ENCODE measurements at places on chromosomes 13 and 19.

DNA sequence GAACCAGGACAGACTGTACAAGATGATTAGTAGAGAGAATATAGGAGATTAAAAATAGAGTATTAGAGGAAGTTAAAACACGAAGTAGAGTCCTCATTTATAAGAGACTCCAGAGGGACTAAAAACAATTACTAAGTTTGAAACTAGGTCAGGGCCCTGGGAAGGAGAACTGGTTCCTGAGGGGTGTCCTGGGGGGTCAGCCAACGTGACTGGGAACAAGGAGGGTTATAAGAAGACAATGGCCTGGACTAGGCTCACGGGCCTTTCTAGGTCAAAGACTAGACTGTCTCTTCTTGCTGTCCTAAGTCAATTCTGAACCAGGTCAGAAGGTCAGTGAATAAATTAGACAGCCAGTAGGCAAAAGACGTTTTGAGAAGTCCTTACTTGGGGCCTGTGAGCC, 165.3 kb downstream of the IER2 start:
- DNase-seq = no peak

- no peak for DNase-seq
Measured at GRCh38 chr13:39279077-39279476, 240.8 kb downstream of the NHLRC3 start.

DNA sequence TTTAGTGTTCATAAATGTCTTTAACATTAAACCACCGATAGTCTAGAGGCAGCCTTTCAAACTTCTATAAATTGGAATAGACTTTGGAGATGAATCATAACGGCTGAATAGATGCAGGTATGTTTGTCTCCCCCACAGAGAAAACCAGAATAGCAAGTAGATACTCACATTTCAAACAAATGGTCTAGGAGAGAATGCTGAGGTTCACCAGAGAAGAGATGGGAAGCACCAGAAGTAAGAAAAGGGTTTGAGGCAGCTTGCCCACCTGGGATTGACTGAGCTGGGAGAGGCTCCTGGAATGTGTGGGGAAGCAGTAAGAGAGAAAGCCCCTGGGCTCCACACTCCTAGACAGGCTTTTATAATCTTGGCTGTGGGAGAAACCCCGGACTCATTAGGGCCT, 6.4 kb downstream of the IGFL3 start:
- no peak for DNase-seq

- DNase-seq = no peak
Measured at GRCh38 chr19:38310986-38311385, 4.8 kb downstream of the YIF1B start.

DNA sequence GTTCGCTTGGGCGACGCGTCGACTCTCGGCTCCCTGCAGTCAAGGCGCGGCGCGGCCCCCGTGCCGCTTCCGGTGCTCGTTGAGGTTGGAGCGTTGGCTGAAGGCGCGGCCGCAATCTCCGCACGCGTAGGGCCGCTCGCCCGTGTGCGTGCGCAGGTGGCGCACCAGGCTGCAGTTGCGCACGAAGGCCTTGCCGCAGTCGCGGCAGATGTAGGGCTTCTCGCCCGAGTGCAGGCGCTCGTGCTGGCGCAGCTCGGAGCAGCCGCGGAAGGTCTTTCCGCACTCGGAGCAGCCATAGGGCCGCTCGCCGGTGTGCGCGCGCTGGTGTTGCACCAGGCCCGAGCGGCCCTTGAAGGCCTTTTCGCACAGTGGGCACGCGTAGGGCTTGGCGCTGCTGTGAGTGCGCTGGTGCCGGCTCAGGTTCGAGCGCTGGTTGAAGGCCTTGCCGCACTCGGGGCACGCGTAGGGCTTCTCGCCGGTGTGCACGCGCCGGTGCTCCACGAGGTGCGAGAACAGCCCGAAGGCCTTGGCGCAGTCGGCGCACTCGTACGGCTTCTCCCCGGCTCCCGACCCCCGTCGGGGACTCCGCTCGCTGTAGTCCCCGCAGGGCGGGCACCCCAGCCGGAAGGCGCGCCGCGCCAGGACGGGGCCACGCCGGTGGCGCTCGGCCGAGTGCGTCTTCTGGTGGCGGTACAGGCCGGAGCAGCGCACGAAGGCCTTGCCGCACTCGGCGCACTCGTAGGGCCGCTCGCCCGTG, 5.3 kb upstream of the ZNF497 start:
- no peak for DNase-seq

DNA sequence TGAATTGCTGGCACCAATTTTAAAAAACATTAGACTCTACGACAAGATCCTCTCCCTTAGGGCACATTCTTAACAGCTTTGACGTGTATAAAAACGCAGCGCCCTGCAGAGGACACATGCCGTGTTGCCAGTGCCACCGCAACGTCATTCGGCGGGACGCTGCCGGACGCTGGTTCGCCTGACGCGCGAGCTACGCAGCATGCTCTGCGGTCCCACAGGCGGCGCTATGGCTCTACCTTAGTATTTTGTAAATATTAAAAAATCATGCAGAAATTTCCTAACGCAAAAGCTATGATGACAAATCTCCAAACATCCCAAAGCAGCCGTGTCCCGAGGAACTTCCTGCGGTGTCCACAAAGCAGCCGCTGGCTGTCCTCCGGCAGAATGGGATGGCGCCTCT, 4.2 kb upstream of the ADPRHL1 start:
- no peak for DNase-seq

DNA sequence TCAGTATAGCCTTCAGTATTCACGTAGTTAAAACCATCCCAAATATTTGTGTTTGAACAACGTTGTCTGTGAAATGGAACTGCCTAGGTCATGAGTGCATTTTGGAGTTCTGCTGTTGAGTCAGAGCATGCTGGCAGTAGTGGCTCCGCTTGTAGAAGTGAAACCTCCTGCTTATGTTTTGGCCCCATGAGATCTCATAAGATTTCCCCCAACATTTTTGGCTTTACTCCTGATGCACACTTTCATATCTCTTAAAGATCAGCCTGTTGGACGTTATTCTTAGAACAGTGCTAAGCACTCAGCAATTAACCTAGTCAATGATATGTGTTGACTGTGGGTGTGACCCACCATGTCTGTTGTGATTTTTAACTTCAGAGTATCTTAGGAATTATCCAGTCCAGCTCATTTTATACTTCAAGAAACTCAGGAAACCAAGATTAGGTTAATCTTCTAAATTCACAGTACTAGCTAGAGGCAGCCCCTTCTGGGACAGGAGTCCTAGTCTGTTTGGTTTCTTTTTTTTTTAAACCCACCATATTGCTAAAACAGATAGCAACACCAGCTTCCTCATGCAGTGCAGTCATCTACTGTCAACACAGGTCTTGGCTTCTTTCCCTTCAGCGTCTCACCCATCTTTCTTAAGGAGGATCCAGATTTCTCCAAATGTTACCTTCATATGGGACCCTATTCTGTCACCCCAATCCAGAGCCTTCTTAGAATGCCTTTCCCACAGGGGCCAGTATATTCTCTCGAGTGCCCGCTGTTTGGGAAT, 26.2 kb downstream of the RAP2A start:
- peak; percentile 7 for DNase-seq

GRCh38 chr19:495402-496111, 729 bp upstream of the MADCAM1 start:
- DNase-seq = peak; percentile 57

GRCh38 chr19:46841458-46842083, 9.1 kb downstream of the AP2S1 start:
- no peak for DNase-seq

GRCh38 chr19:22918221-22918620, 84.8 kb downstream of the ZNF728 start:
- no peak for DNase-seq

GRCh38 chr13:95304453-95304852, 3.2 kb upstream of the ABCC4 start:
- DNase-seq = no peak

DNA sequence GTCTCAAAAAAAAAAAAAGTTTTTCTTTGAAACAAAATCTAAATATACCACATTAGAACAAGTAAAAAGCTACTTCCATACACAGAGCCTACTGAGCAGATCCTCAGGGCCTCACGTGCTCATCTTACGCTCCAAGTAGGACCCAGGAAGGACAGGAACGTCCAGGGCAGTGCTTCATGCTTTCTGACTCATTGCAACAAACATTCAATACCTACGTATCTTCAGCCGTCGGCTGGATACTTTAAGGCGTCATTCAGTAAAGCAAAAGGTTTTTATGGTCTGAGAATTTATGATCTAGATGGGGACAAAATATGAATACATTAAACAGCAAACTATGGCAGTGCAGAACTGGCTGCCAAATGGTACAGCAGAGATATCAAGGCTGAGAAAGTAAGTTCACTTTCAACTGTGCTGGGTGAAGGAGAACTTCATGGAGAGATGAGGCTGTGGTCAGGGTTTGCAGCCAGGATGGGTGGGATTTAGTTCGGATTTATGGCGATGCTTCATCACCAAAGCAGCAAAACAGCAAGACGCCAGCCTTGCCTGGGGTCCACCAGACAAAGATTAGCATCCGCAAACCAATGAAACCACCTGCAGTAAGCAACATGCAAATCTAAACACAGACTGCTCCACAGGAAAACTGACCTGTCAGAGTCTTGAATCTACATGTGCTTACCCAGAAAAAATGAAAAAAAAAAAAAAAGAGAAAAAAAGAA, 20.5 kb downstream of the CARS2 start:
- DNase-seq = no peak

GRCh38 chr19:51147663-51148062, 5.6 kb downstream of the SIGLEC7 start:
- DNase-seq = no peak

GRCh38 chr13:30466358-30466714, 600 bp upstream of the HMGB1 start:
- no peak for DNase-seq

GRCh38 chr13:75418186-75418843, 63.7 kb downstream of the TBC1D4 start:
- no peak for DNase-seq

DNA sequence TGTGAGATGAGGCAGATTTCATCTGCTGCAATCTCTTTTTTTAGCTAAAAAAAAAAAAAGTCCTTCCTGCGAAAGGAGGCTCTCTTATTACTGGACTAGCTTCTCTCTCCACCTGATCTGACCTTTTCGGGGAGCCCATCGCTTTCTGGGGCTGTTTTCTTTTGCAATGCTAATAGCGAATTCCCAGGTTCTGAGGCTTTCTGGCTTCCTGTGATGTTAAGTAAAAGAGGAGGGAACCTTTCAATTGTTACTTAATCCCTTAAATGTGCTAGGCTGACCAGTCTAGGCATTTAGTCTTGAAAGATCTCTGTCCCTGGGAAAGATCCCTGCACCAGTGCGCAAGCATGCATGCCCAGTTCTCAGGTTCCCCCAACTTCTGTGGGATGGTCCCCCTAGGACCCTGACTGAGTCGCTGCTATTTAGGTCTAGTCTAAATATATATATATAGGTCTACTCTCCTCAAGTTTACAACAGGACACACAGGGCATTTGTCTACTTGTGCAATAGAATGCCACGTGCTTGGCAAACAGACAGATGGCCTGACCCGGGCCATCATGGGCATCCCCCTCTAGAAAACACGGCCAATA, 224.7 kb downstream of the ZNF536 start:
- DNase-seq = no peak

- DNase-seq = no peak
Measured at GRCh38 chr19:13670846-13671245, 93.5 kb upstream of the MRI1 start.

DNA sequence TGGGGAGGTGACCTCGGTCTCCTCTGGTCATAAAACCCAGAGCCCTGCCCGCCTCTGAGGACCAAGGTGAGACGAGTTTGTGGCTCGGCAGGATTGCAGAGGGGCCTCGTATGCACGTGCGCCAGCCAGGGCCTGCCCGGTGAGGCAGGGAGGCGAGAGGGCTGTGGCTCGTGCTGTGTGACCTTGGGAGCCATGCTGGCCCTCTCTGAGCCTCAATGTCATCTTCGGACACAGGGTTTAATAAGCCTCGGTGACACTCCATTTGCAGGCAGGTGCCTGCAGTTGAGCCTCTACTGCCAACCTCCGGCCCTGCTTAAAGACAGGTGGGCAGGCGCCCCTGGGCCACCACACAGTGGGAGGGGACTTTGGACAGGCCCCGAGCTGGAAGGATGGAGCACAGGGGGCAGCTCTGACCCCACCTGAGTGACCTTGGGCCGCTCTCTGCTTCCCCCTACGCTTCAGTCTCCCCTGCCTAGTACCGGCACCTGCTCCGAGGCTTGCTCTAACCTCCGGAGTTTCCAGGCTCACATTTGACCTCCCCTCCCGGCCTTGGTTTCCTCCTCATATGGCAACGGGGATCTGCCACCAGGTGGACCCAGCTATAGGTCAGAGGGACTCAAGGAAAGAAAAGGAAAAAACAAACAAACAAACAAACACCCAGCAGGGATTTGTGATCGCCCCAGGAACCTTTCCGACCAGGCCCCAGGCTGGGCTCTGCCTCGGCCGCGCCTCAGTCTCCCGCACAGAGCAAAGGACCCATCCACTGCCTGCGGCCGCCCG, 3.1 kb downstream of the ZBTB7A start:
- DNase-seq = no peak

GRCh38 chr19:48152551-48152950, 17.6 kb downstream of the LIG1 start:
- peak; percentile 59 for DNase-seq

DNA sequence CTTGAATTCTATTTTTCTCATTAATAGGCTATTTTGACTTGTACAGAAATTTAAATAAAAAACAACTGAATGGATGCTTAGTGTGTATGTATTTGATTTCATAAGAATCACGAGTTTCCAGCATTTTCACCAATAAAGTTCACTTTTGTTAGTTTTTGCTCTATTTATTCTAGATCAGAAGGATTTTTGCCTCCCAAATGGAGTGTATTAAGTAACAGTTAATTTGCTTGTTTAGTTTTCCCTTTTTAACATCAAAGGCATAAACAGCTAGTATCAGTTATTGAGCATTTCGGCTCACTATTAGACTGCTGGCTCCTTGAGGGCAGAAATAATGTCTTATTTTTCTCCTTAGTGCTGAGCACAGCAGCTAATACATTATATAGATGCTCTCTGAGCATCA, 414.1 kb downstream of the FGF9 start:
- no peak for DNase-seq

- DNase-seq = no peak
Measured at GRCh38 chr13:40576369-40576768, 90.1 kb downstream of the FOXO1 start.

DNA sequence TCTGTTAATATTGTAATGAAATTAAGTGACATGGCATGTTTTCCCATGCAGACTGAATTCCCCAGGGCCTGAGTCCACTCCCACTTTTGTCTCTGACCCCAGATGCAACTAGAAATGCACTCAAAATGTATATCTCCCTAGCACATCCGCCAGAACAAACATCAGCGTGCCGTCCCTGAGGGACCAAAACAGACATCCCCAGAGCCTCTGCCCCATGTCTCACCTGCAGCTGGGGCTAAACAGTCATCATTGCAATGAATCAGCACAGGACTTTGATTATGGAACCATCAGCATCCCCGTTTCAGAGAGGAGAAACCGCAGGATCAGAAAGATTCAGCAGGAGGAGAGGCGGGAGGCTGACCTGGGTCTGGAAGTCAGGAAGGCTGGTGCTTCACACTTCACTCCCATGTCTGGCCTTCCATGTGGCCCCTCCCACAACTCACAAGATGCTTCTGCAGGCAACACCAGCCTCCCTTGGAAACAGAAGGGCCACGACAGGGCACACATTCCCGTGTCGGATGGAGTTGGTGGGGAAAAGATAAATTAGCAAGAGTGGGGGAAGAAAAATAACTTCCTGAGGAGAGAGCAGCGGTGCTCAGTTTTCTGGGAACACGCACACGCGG, 130.6 kb upstream of the VSTM2B start:
- DNase-seq = no peak
